Cardiac fibroblast (primary cell): ENCODE measurements at places on chromosomes 3 and 15.

DNA sequence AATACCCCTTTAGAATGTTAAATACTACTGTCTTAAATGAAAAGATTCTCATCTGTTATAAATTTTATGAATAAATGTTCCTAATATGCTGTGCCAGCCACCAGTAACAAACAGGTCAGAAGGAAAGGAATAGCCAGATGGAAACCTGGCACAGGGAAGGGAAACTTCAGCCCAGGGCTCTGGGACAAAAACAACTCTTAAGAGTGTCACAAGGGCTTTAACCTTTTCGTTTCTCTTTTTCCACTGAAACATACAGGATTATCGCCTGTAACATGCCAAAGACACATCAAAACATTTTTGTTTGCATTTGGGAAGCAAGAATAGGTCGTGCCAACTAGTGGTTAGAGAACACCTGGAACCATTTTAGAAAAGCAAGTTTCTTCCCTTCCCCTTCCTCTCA, 109.0 kb upstream of the NEDD4 start:
- no peak for DNase-seq

DNA sequence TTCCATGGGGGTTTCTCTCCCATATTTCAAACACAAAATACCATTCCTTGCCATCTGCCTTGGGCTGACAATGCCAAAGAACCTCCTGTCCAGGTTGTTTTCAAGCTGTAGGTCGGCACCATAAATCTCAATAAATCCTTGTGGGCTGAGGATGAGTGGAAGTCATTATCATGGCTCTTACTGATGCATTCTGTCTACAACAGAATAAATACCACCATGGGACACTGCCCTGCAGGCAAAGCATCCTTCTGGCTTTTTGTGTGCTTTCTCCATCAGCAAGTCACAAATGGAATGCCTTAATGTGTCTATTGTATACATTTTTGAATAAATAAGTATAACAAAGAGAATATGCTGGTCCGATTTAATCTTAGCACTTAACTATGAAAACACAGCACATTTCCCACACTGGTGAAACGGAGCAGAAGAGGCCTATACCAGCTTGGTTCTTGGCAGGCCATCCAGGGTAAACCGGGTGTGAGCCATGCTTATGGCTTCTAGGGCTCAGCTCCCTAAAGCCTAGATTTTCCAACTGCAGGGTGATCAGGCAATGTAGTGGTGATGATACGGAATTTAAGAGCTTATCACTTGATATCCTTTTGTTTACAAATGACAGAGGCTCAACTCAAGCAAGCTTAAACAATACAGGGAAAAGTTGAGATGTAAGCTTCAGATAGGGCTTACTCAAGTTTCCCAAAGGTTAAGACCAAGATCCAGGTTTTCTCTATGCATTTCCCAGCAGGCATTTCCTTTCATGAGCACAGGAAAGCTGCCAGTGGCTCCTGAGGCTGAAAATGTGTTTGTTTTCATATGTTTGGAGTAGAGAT, 133.2 kb upstream of the LRTM1 start:
- DNase-seq = no peak

GRCh38 chr3:195221015-195221853, 49.7 kb downstream of the XXYLT1 start:
- no peak for DNase-seq

DNA sequence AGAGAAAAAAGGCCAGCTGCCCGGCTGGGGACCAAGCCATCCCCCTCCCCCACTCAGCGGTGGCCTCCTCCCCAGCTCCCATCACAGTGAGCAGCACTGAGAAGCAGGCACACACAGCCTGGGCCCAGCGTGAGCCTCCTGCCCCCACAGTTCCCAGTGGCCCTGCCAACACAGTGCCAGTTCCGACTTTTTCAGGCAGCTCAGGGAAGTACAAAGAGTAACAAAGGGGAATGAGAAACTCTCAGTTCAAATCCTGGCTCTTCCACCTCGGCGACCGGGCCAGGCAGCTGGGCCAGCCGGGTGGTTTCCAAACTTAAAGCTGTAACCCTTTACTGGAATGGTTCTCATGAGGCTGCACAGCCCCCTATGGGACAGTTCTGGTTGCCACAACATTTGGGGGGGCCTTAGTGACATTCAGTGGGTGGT, 18.5 kb downstream of the TNK2 start:
- DNase-seq = no peak

GRCh38 chr3:191353022-191353777, 22.9 kb upstream of the UTS2B start:
- DNase-seq = no peak

- DNase-seq = no peak
Observed at GRCh38 chr3:56260262-56260661, 208.0 kb downstream of the ERC2 start.

DNA sequence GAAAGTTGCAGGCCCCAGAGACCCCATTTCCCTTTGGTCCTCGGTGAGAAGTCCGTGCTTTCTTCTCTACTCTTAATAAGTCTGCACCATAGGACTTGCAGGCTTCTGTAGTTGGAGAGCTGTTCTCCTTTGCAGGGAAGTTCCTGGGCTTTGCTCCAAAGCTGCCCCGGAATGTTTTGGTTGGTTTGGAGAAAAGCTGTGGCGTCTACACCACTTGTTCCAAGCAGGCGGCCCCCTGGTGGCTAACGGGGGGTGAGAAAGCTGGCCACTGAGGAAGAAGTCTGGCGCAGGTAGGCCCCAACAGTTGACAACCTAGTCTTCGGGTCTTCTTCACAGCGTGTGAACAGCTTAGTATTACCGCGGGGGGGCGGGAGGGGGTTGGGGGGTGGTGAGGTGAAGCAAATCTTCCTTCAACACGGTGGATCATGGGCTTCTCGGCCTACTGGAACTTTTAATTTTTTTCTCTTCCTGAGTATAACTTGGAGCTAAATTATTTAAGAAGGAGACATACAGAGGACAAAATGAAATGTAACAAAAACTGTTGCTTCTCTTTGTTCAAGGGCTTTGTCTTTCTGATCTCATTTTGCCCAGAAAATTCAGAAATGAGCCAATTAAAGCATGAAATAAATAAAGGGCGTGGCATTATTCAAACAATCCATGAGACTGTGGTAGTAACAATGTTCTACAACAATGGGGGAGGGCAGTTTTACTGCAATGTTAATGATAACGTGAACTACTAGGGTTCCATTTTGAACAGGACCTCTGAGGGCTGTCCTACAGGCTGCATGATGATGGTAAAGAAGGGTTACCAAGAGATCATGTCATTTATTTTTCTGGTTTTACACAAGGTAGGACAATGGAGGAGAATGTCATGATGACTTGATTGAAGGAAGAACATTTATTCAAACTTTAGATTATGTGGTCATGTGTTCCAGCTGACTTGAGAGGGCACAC, 2.2 kb upstream of the THRB start:
- DNase-seq = peak; percentile 64

GRCh38 chr15:73885954-73886700, 12.8 kb downstream of the TBC1D21 start:
- DNase-seq = no peak

DNA sequence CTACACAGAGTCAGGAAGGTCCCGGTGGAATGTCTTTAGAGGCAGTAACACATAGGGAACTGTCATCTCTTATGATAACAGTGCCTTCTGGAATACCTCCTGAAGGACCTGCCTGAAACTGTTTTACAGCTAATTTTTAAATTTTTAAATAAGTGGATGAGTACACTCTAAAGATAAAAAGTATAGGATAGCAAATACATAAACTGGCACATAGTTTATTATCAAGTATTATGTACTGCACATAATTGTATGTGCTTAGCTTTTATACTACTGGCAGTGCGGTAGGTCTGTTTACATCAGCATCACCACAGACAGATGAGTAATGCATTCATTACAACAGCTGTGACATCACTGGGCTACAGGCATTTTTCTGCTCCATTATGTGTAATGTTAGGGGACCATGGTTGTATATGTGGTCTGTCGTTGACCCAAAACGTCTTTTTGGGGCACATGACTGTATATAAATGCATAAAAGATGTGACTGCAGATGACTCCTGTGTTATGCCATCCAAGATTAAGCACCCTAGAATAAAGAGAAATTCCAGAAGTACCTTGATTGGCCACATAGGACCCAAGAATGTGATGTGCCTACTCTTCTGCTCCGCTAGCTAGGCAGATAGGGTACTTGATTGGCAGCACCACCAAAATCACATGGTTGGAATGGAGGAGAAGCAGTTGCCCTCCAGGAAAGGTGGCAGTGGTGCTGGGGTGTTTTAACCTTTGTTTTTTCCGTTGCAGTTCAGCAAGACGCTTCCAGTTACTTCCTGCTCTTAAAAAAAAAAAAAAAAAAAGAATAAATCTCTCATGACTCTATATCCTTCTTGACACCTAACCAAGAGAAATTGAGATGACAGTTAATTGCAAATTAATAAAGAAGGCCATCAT, 3.3 kb downstream of the VPS8 start:
- DNase-seq = peak; percentile 83

- DNase-seq = no peak
Observed at GRCh38 chr15:33076937-33077336, 117.6 kb downstream of the FMN1 start.

DNA sequence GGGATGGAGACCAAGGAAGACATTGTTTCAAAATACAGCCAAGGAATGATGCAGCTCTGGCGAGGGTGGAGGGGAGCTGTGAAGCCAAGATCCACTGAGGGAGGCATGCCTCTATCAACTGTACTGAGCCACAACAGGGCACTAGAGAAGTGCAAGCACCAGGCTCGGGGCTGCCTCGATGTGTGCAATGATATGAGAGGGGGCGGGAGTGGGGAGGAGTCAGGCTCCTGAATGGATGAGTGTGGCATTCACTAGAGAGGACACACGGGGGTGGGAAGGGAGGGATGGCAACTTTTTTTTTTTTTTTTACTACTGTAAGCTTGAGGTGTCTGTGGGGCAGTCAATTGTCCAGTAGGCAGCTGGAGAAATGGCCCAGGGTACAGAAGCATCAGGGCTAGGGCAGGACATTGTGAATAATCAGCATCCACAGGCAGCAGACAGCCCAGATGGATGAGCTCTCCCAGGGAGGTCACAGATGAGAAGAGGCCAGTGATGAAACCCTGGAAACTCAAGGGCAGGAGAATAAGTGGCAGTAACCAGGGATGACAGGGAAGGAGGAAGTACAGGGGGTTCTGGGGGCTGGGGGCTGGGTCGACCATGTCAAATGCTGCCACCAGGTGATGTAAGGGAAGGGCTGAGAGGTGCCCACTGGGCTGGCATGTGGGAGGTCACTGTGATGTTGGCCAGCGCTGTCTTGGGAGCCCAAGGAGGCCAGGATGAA, 5.9 kb downstream of the STOML1 start:
- DNase-seq = no peak

DNA sequence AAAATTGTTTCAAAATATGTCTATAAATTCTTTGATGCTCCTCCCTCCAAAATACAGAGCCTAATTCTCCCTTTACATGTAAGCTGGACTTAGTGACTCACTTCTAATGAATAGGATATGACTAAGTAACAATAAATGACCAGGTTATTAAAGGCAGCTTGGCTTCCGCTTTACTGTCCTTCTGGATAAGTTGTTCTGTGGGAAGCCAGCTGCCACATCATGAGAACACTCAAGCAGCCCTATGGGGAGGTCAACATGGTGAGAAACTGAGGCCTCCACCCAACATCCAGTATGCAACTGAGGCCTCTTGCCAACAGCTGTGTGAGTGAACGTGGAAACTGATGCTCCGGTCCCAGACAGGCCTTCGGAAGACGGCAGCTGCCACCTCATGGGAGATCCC, 247.3 kb upstream of the CHRM5 start:
- DNase-seq = peak; percentile 58

DNA sequence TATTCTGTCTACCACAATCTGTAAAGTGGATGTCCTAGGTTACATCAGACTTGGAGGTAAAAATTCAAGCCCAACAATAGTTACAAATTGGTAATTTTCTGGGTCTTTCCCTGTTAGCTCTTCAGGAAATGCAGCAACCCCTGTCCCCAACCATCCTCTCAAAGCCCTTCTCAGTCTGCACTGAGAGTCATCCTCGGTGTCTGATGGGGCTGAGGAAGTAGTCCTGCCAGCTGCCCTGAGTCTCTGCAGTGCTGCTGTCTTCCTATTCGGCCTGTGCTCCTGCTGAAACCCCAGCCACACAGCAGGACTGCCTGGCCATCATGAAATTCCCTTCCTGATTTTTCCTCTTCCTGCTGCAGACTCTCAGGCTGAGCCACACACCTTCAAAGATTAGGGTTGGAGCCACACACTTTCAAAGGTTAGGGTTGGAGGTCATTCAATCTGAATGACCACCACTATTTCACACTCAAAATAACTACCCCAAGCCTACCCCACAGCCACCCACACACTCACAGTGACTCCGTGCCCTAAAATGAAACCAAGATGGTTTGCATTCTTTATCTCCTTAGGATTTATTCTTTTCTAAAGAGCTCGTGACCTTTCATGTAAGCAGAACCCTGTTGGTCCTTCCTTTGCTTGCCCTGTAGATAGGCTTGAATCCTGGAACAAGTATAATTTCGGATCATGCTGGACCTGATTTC, 17.6 kb downstream of the TRIM42 start:
- no peak for DNase-seq

GRCh38 chr15:85030301-85030929, 48.8 kb downstream of the PDE8A start:
- DNase-seq = peak; percentile 56

DNA sequence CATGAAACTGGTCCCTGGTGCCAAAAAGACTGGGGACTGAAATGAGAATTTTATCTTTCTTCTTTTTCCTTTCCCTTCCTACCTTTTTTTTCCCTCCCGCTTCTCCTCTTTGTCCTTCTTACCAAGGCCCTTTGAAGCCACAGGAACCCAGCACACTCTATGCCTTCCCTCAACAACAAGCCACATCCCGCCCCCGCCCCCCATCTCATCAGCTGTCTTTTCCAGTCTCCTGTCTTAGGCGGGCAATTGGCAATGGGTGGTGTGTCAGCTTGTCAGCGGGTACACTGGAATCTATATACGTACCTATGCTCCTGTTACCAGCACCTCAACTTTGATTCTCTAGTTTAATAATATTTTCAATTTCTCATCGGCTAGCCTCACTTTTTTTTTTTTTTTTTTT, 56.3 kb upstream of the CHD2 start:
- DNase-seq = no peak

DNA sequence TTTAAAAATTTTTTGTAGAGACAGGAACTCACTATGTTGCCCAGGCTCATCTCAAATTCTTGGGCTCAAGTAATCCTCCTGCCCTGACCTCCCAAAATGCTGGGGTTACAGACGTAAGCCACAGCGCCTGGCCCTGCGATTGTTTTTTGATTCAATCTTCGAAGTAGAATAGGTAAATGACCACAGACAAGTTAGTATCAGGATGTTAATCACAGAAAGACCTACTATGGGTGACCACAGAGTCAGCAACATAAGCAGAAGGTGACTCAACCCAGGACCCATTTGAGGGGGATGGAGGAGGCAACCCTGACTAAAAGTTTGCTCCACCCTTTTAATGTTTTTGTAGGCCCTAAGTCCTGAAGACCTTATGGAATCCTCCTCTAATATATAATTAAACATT, 10.0 kb upstream of the USP3 start:
- no peak for DNase-seq
